Common myeloid progenitor, CD34-positive (primary cell): ENCODE measurements at places on chromosomes 7 and 10.

GRCh38 chr7:15099074-15099473 is 196.5 kb upstream of the DGKB start:
- DNase-seq, result no peak

- no peak for DNase-seq
Observed at GRCh38 chr7:124462249-124462648, 303.3 kb downstream of the GPR37 start.

- no peak for DNase-seq
Observed at GRCh38 chr10:97385565-97385964, 15.6 kb downstream of the RRP12 start.

DNA sequence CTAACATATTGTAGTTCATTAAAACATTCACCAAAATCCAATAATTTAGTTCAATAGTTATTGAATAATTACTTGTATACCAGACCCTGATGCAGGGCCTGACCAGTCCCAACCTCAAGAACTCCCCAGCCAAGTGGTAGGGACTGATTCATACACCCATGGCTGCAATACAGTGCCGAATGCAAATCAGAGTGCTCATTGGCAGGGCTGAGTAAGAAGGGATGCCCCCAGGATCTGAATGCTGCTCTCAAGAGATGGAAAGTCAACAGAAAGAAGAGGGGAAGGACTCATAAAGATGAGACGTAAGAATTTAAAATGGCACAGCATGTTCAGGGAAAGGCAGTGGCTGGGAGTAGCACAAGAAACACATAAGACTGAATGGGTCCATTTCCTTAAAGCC is 29.9 kb downstream of the ZNF438 start:
- no peak for DNase-seq

DNA sequence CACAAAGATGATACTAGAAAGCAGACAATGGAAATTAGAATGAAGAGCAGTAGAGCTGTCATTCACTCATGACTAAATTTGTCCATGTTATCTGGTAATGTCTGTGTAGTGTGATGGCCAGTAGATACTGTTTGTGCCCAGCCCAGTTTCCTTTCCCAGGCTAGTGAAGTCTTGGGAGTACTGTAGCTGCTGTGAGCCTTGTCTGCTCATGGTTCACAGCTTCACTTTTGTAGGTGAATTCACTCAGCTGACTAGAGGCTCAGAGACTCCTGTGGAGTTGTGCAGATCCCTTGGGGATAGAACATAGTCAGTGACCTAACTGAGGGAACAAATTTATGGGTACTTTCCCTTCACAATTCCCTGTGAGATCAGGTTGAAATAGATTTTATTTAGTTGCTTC is 572.5 kb downstream of the ARL4A start:
- DNase-seq, result no peak

GRCh38 chr10:11875494-11876281 is 52.5 kb downstream of the PROSER2 start:
- DNase-seq, result no peak

DNA sequence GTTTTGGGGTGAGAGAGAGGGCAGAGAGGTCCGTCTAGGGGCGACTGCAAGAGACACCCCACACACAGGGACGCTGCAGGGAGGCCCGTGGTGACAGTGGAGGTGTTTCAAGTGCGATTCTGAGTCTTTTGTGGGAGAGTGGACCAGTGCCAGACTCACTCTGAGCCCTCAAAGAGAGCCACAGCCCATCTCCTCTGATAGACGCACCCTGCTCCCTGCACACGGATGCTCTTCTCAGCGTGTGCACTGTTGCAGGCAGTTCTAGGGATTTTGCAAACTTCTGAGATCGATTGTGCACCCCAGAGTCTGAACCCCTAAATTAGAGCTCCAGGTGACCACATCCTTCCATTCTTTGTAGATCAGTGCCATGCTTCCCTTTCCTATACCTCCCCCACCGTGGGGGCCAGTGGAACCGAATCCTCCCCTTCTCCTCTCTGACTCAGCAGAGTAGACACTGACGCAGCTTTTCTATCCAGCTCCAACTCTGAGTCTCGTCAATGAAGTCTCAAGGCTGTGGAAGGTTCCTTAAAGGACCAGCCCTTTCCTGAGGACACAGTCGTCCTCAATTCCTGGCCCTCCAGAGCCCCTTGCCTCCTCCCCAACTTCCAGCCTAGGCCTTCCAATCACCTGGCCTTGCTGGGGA is 83.8 kb downstream of the TMEM130 start:
- peak; percentile 45 for DNase-seq

- peak; percentile 57 for DNase-seq
Observed at GRCh38 chr7:51141451-51142003, 175.1 kb downstream of the COBL start.

GRCh38 chr7:18700147-18700546 is 204.6 kb downstream of the HDAC9 start:
- DNase-seq, result no peak

GRCh38 chr7:93972029-93972725 is 32.0 kb downstream of the BET1 start:
- no peak for DNase-seq

DNA sequence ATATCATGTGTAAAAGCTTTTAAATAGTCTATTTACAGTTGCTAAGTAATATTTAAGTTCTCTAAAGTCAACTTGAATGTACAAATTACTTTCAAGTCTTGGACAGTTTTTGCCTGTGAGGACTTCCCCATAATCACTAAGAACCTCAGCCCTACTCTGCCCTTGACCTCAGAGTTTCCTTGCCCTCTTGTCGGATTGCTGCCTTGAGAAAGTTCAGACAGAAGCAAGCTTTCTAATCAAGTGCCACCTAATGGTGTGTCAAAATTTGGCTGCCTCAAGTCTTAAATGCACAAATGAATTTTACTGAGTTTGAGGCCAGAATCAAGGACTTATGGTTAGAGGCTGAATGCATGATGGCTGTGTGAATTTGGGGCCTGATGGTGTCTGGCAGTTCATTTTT is 88.3 kb upstream of the KAT6B start:
- DNase-seq, result peak; percentile 83

- DNase-seq, result no peak
Observed at GRCh38 chr7:117005449-117005848, 52.1 kb downstream of the ST7 start.

- no peak for DNase-seq
Observed at GRCh38 chr7:129959471-129960203, 6.9 kb upstream of the UBE2H start.

DNA sequence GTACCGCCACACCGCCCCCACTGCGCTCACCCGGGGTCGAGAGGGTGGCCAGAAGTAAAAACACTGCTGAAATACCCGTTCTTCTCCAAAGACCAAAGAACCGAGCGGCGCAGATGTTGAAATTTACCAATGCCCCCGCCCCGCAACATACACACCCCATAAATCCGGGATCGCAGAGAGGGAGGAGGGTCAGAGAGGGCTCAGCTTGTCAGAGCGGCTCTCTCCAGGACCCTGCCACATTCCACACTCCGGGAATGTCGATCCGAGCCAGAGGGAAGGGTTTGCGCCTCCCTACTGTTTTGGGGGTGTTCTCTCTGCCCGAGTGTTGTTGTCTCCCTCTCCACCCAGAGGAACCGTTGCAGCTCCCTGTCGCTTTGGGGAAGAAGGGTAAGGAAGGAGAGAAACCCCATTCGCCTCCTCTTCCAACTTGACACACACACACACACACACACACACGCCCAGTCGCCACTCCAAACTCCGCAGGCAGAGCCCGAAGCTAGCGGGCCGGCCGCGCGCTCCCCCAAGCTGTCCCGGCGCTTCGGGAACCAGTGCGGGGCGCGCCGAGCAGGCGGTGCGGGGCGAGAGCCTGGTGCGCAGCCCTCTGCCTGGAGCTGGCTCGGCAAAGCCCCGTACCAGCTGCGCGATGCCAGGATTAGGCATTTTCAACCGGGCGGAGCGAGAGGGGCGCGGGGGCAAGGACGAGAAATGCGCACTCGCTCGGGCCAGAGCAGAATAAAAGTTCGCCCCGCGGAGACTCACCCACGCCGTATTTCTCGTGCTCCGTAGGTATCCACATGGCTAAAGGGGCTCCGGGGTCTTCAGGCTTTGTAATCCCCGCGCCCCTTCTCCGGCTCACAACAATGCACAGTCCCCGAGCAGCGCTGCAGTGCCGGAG is 609 bp downstream of the DOCK4 start:
- peak; percentile 72 for DNase-seq

GRCh38 chr7:50684713-50685075 is 98.0 kb downstream of the GRB10 start:
- no peak for DNase-seq

DNA sequence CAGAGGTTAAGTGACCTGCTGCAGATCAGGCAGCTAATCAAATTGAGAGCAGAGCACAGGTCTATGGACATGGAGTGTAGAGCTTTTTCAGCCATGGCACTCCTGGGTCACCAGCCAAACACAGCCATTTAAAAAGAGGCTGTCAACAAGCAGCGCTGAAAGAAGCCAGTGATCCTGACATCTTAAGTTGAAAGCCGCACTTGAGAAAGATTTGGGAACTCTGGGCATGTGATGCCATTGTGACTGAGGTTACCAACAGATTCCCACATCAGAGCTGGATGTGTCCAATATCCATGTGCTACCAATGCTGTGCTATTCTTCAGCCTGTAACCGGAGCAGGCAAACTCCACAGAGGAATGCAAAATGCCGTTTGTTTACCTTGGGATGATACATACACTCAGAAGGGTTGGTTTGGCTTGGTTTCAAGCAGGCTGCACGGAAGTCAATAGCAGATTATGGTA is 56.2 kb upstream of the ABLIM1 start:
- peak; percentile 52 for DNase-seq

DNA sequence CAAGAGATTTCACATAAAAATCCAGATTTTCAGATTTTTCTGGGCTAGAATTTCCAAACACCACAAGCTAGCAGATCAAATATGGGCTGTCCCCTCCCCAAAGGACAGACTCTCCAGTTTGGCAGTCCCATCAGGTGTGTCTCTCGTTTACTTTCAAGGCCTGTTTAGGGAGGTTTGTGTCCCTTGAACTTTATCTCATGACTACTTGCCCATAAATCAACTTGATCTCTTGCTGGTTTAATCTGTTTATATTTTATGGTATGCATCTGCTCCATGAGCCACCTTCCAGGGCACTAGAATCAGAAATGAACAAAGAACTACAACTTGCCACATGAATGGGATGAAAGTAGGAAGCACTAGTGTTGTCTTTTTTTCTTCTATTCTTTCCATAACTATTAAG is 5.2 kb downstream of the ZDHHC6 start:
- DNase-seq, result no peak

GRCh38 chr7:117124591-117125220 is 171.4 kb downstream of the ST7 start:
- peak; percentile 62 for DNase-seq
